ENCODE measurements at places on chromosomes 16 and 17. TPM values are rescaled to one million over a fixed set of nuclear protein-coding genes. Genes with fewer than 3 reads are reported as not detected.

DNA sequence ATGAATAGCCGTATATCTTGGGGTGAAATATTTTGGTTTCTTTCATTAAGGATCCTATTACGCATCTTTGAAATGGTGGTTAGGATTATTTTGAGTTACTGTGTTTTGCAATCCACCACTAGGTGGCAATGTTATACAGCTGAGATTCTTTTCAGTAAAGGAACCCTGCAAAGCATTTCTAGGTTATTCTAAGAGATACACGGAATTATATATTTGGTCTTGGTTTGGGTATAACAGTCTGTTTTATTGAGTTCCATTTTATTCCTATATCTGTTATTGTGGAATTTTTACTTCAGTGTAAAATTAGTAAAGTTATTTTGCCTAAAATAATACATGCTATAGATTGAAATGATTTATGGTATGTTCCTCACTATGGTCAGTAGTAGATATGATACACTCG is 62.9 kb upstream of the CPHXL start:
- H3K4me1 ChIP-seq: no peaks in the 10 kb centered on the region
- peaks cover 26% of the 10 kb centered on the region for H3K27me3 ChIP-seq
- no peak overlapping the region for H3K4me3 ChIP-seq
- H3K36me3 ChIP-seq: no peaks in the 10 kb centered on the region
- no peak for DNase-seq
- no peak overlapping the region for H3K27ac ChIP-seq

The CIITA gene
- not detected for total RNA-seq

The CBFA2T3 gene
- total RNA-seq: not detected

The PARN gene
- 24.1 TPM for total RNA-seq

- no peaks in the 10 kb centered on the region for H3K4me1 ChIP-seq
- H3K27me3 ChIP-seq: no peaks in the 10 kb centered on the region
- no peak overlapping the region for H3K27ac ChIP-seq
- no peak for DNase-seq
- H3K36me3 ChIP-seq: no peaks in the 10 kb centered on the region
- no peak overlapping the region for H3K4me3 ChIP-seq
These were observed 122.5 kb downstream of the KCNJ18 start for GRCh38 chr17:21814776-21815175.

GRCh38 chr17:1083451-1084187 is 86.7 kb downstream of the TIMM22 start:
- H3K27me3 ChIP-seq: no peaks in the 10 kb centered on the region
- H3K36me3 ChIP-seq: peaks cover 11% of the 10 kb centered on the region
- H3K27ac ChIP-seq: no peak overlapping the region
- H3K4me1 ChIP-seq: peaks cover 23% of the 10 kb centered on the region
- H3K4me3 ChIP-seq: no peak overlapping the region
